ENCODE measurements at places on chromosomes 3 and 15. TPM values are rescaled to one million over a fixed set of nuclear protein-coding genes. Genes with fewer than 3 reads are reported as not detected.

DNA sequence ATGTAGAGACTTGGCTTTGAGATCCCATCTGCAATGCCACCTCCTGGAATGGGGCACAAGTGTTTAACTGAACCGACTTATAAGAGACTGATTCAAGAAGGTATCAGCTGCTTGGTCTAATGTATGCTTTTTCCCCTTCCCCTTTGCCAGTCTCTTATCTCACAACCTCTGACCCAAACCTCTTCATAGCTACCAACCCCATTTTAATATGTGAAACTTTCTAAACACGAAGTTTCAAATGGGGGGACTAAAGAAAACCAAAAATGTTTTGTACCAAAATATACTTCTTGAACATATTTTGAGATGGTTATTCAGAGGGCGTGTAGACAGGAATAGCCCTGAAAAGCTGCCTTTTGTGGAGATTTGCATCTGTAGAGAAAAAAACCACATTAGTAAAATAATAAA lies 73.1 kb downstream of the OXSM start:
- no peaks in the 10 kb centered on the region for H3K27me3 ChIP-seq
- no peaks in the 10 kb centered on the region for H3K36me3 ChIP-seq
- H3K27ac ChIP-seq = no peak overlapping the region
- H3K4me3 ChIP-seq = no peak overlapping the region
- no peak for DNase-seq

- no peaks in the 10 kb centered on the region for H3K27me3 ChIP-seq
- no peak overlapping the region for H3K4me3 ChIP-seq
- H3K4me1 ChIP-seq = peaks cover 23% of the 10 kb centered on the region
These were observed 32.1 kb downstream of the PTH1R start for GRCh38 chr3:46909535-46910161.

The PLXNA1 gene
- 56.8 TPM for total RNA-seq

The SERPINI2 gene
- not detected for total RNA-seq

- peaks cover 15% of the 10 kb centered on the region for H3K4me1 ChIP-seq
- peak overlapping the region; percentile 90 for H3K27ac ChIP-seq
- DNase-seq = no peak
- H3K4me3 ChIP-seq = peak overlapping the region; percentile 96
These were observed 708 bp downstream of the SEC22A start for GRCh38 chr3:123202451-123202850.

DNA sequence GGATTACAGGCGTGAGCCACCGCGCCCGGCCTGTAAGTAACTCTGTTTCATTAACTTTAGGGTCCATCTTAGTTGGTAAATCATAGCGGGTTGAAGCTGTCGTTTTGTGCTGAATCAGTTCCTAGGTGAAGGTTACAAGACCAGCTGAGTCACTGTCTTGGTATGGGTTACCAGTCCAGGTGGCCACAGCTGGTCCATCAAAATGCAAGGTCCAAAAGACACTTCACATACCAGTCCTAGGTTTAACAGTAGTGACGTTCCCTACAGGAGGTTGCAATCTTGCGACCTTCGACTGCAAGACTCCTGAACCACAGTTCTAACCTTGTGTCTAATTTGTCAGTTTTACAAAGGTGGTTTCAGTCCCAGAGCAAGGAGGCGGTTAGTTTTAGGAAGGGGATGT lies 160.1 kb upstream of the ATP10A start:
- peak; percentile 16 for DNase-seq
- no peaks in the 10 kb centered on the region for H3K4me1 ChIP-seq
- no peak overlapping the region for H3K4me3 ChIP-seq
- peaks cover 6% of the 10 kb centered on the region for H3K27me3 ChIP-seq
- H3K36me3 ChIP-seq = no peaks in the 10 kb centered on the region
- H3K27ac ChIP-seq = no peak overlapping the region
